ENCODE measurements at places on chromosomes 16 and 17.
A peak's percentile ranks its signal among the peaks of the same experiment; 100 is the strongest.

GRCh38 chr17:63246344-63246743, 199.8 kb downstream of the CYB561 start:
- no peak for DNase-seq

DNA sequence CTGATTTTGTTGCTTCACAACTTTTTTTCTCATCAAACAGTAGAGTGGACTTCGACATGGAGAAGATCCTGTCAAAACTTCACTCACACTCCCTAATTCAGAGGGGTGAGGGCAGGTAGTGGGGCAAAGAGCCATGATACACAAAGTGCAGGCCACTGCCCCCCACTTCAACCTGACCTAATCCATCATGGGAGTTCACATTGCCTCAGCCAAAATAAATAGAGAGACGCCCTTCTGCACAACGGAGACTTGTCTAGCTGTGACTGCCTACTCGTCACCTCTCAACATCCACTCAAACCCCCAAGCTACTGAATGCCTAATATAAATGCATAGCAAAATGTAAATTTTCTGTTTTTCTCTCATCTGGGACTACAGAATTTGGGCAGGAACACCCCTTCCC, 213.2 kb downstream of the PMP22 start:
- no peak for DNase-seq

GRCh38 chr16:228151-228851, 948 bp downstream of the LUC7L start:
- DNase-seq = no peak

- no peak for DNase-seq
Observed at GRCh38 chr17:40139566-40140058, 725 bp upstream of the CASC3 start.

DNA sequence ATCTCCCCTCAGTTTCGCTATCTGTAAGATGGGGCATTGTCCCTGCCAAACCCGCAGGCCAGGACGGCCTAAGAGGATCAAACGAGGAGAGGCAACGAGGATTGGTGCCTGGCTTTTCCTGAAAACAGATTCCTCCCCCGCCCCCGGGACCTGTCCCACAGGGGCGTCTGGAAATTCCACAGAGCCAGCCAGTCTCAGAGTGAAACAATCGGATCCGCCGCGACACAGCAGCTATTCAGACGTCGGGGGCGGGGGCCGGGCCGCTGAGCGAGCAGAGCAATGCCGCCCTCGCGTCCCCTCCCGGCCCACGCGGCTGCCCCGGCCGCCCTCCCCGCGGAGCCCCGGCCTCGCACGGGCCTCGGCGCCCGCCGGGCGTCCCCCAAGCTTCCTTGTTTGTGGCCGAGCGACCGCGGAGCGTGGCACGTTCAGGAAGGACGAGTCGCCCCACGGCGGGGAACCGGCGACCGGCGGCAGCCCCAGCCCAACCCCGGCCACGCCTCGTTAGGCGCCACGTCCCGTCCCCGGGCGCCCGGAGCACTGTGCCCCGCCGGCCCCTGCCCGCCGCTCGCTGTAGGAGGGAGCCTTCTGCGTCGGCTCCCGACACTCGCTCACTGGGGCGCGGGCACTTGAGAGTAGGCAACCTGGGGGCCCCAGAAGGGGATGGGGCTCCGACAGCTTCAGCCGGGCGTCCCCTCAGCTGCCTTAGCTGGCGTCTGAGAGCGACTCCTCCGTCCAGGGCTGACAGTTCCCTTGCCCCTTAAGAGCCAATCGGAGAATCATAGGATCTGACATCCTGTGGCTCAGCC, 29.6 kb upstream of the PHOSPHO1 start:
- peak; percentile 27 for DNase-seq

GRCh38 chr17:28142305-28142704, 99.8 kb downstream of the NLK start:
- DNase-seq = no peak

- no peak for DNase-seq
Observed at GRCh38 chr16:82936941-82937551, 310.3 kb downstream of the CDH13 start.

DNA sequence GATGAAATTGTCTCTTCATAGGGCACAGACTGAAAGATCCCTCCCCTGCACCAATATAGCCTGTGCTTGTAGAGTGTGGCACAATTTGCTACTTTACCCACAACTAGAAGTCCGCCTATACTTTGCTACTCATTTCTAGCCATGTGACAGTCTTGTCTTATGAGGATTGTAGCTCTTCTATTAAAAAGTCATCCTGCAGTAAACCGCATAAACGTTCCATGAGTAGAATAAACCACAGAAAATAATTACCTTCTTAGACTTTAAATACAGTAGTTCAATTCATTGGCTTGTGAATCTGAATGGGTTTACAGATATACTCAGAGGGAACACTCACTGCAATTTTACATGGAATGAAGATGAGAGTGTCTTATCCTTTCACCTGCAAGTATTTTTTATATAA, 4.4 kb downstream of the KRT27 start:
- DNase-seq = no peak

GRCh38 chr16:20359997-20360396, 7.5 kb upstream of the UMOD start:
- no peak for DNase-seq

DNA sequence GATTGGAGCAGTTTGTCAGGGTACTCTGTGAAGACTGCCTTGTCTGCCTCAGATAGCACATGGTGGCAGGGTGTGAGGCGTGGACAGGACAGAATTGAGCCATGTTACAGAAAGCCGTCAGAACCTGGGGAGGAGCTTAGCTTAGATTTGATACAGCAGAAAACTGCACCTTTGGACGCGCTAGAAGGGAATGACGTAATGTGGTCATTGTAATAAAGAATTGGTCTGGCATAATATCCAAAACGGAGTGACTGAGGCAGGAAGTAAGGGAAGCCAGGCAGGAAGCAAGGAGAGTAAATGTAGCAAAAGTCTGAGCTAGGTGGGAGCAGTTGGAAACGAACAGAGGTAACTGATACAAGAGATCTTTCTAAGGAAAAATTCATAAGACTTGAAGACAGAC, 140.2 kb downstream of the CYB561 start:
- no peak for DNase-seq

Measured in T-helper 2 cell (primary cell).